ENCODE measurements at places on chromosomes 1 and 21.
A peak's percentile ranks its signal among the peaks of the same experiment; 100 is the strongest.

GRCh38 chr1:63051356-63051755, 267.4 kb downstream of the ATG4C start:
- no peak for DNase-seq

GRCh38 chr1:232635778-232636356, 5.9 kb upstream of the SIPA1L2 start:
- no peak for DNase-seq

- DNase-seq, result no peak
These were observed 40.4 kb downstream of the MPZL1 start for GRCh38 chr1:167762061-167762746.

- DNase-seq, result no peak
These were observed 28.7 kb downstream of the ATP1A1 start for GRCh38 chr1:116401646-116402176.

DNA sequence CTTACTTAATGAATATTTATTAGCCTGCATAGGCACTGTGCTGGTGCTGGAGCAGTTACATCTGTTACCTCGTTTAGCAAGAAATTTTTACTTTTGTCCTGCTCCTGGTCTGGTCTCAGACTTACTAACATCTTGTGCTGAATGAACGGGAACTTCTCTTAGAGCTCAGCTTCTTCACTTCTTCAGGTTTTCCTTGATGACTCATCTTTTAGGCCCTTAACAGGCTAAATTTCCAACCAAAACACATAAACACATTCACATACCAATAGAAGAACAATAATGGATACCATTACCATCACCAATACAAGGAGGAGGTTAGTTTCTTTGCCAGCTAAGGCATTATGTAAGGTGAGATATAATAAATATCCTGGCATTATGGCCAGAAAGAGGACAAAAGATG, 68.9 kb downstream of the IFI44 start:
- no peak for DNase-seq

DNA sequence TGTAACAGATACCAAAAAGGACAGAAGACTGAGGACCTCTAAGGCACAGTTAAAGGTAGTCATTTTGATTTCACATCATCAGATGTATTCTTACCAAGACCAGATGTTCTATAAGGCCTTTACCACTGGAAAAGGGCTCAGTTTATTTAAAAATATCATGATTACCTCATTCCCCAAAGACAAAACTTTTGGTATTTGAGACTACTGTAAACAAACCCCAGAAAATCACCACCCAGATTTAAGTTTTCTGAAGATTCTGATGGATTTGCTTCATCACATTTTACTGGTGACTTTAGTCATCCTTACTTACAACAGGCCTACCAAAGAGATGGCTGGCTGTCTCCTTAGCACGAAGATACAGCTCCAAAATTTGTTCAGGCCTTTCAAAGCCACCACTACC, 8.3 kb downstream of the ENAH start:
- no peak for DNase-seq

DNA sequence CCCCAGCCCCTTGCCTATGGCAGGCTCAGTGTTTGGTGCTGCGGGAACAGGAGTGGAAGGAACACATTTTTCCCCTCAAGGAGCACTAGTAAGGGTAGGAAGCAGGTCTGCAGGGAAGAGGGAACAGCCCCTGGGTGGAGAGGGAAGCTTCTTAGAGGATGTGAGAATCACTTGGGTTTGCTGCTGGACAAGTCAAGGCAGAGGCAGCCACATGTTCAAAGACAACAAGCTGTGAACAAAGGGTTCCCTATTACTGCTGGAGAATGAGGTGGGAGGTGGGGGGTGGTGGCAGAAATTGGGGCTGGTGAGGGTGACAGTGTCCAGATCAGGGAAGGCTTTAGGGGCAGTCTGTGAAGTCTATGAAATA, 24.8 kb upstream of the CITED4 start:
- DNase-seq, result no peak

DNA sequence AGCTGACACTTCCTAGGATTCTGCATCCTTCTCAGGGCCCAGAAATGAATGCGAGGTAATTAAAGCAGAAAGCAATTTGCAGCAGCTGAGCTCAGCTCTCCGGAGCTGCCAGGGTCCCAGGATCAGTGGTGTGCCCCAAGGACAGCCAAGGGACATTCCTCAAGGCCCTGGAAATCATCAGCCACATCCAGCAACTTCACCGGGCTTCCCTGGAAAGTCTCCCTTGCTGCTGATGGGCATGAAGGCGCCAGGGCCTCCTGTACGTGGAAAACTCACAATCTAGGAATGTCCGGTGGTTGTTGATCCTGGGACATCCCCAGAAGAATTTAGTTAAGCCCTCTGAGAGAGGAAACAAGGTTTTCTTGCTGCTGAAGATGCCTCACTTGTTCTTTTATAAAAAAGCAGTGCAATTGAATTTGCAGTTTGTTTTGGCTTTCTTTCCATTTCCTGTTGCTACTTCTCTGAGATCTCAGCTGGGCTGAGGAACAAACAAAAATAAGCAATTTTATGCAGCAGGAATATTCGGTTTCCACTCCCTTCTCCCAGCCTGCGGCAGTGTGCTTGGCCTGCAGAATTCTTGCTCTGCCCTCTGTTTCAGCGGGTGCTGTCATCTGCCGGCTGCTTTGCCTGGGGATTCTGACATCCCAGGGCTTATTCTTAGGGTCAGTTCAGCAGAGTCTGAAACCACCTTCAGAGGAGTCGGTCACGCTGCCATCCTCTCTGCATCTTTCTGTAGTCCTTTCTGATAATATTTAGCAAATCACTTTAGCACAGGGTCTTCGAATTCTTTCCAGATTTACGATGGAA, 85.9 kb downstream of the TCP10L start:
- DNase-seq, result no peak

DNA sequence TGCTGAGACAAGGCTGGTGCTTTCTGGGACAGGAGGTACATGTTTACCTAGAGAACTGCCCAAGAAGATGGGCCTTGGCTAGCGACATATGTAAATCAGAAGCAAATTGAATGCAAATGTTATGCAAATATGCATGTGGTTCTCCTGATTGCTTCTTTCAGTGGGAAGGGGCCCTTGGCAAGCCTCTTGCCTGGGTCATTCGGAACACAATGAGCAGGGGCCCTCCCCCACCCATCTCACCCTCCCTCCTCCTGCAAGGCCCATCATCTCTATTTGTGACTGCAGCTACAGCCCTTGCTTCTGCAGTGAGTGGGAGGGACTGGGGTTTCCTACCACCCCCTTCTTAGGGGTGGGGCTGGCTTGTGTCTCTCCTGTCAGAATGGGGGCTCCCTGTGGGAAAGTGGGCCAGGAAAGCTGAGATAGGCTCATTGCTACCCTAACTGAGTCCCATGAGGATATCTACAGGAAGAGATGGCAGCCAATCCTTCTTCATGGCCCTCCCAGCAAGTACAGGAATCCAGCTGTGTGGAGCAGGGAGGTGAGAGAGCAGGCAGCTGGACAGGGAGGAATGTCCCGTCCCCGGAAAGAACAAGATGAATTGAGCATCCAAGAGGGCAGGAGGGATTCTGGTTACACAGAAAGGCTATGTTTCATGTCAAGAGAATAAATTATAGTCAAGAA, 31.0 kb downstream of the FOXD2 start:
- DNase-seq, result no peak

DNA sequence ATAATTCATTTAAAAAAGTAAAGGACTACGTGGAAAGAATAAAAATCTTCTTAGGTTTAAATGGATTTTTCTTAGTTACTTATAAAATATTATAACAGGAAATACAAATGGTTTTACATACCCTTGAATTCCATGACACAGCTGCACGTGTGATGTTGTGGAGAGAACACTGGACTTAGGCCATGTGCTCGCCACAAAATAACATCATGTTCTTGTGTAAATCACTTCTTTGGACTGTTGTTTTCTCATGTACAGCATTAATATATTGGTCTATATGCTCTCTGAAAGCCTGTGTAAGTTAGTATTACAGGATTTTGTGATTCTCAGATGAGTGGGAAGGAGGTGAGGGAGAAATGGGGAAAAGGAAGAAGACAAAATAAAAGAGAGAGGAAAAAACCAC, 228.2 kb downstream of the DNM3 start:
- DNase-seq, result no peak

DNA sequence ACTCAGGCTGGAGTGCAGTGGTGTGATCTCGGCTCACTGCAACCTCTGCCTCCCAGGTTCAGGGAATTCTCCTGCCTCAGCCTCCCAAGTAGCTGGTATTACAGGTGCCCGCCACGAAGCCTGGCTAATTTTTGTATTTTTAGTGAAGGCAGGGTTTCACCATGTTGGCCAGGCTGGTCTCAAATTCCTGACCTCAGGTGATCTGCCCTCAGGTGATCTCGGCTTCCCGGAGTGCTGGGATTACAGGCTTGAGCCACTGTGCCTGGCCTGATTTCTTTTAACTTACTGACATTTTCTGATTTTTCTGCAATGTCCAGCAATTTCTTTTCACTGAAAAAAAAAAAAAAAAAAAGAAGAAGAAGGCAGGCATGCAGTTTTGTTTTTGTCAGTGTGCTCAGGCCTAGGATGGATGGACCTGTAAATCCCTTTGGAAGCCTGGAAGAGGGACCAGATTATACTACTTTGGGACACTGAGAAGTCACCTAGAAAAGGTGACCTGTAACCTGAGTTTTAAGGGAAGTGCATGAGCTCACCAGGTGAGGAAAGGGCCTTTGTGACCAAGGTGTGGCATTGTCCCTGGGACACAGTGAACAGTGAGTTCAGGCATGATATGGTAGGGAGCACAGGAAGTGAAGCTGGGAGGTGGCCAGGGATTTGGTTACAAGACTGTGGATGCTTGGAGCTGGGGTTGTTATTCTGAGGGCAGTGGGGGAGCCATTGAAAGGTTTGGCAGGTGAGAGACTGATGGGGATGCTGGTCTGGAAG, 2.7 kb upstream of the TMEM61 start:
- no peak for DNase-seq

DNA sequence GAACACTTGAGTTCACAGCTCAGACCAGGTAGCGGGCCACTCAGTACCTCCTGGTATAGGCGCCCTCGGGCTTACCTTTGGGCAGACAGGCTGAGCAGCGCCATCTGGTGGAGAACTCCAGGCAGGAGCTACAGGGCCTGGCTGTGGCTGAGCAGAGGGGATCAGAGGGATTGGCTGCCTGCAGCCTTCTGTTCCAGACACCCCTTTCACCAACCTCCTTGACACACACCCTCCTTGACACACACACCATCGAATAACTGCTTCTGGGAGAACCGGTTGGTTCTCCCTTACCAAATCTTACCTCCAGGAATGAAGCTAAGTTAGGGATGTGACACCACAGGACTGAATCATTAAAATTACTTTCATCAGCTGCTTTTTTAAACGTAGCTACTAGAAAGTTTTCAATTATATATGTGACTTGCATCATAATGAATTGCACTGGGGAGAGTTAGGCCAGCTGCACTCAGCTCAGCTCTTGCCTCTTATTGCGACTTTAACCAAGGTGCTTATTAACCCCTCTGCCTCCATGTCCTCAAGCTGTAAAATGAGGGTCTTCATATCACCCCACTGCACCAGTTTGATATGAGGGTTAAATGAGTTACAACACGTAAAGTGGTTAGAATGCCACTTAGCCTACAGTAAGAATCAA, 6.6 kb downstream of the LIN28A start:
- DNase-seq, result peak; percentile 1

DNA sequence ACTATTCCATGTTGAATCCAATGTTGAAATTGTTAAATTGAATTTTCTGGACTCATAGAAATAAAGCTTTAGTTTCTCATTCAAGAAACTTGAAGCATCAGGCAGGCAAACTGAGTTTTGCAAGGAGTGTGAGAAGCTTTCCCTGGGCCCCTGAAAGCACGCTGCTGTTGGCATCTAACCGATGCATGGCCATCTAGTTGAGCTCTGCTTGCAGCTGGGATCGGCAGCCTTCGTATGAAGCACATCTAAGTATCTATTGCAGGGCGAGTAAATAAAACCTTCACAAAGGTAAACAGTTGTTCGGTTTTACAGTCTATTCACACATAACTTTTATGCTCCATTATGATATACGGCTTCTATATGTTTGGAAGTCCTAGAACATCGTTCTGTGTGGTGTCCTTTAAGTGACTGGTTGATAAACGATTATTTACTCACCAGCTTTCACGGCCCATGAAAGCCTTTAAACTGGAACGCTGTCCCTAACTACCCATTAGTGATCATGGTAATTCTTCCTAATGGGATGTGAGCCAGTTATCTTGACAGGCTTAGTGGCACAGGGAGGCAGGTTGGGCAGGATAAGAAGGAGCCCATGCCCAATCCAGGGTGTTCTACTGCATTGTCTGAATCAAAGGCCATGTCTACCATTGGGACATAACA, 71.7 kb downstream of the SEC16B start:
- DNase-seq, result no peak

- no peak for DNase-seq
These were observed 35.5 kb downstream of the ZBTB17 start for GRCh38 chr1:15940110-15941043.

DNA sequence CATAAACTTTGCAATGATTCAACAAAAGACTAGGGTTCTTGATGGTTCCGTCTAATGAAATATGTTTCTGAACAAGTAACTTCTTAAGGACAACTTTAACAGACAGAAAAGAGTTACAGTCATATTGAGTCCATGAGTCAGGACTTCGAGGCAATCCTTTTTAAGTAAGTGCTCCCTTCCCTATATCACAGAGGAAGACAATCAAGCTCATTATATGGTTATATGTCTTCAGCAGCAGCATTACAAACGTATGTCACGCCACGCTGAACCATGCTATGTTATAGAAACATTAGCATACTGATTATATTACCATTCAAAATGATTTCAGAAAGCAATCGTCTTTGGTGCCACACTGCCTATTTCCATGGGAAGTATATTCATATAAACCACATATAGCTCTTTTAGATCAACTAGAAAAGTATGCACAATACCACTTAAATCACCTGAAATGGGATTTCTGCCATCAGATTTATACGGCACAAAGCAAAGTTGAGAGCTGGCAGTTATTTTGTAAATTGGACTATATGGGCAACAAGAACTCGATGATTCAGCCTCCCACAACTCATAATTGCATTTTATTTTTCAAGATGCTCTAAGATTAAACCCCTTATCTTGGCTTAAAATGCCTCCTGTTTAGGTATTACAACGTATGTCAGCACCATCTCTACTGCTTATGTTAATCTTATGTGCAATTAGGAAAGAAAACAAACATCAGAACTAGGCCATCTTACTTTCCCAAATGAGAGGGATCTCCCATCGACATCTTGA, 111.3 kb upstream of the SAMSN1 start:
- DNase-seq, result no peak

All from C1 segment of cervical spinal cord (tissue), 14 donors.